CD4-positive, alpha-beta T cell treated with Interferon alpha-2 for 1 hour (primary cell): ENCODE measurements at places on chromosomes 13 and 19.

GRCh38 chr13:34555988-34556387 lies 386.1 kb upstream of the NBEA start:
- DNase-seq: no peak

DNA sequence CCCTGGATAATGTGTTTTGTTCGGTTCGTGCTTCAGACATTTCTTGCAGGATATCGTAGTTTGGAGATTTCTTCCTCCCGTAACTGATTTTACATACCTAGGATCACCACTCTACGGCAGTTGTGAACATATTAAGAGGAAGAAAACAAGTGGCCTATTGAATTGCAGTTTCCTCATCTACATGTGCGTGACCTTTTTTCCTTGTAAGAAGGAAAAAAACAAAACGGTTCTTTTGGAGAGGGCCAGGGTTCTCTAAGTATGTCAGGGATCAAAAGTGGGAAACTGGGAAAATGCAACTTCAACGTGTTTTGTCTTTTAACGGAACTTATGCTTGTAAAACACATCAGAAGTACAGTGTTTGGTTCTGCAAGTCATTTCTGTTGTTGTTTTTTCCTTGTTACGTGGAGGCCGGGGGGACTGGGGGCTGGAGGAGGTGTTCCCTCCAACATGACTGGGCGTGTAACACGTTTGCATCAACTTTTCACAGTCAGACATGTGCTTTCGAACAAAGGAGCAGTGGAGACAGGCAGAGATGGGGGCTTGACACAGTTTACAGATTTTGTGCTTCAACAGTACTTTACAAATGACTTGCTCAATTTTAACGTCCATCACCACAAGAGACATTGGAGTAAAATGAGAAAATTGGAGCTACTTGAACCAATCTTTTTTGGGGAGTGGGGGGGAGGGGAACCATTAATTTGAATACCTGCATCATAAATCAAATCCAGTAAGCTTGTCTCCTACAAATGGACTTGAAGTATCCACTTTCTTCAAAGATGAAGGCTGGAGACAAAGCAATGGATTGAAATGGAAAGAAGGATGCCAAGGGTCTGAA lies 3.8 kb downstream of the ZC3H4 start:
- DNase-seq: peak; percentile 55

DNA sequence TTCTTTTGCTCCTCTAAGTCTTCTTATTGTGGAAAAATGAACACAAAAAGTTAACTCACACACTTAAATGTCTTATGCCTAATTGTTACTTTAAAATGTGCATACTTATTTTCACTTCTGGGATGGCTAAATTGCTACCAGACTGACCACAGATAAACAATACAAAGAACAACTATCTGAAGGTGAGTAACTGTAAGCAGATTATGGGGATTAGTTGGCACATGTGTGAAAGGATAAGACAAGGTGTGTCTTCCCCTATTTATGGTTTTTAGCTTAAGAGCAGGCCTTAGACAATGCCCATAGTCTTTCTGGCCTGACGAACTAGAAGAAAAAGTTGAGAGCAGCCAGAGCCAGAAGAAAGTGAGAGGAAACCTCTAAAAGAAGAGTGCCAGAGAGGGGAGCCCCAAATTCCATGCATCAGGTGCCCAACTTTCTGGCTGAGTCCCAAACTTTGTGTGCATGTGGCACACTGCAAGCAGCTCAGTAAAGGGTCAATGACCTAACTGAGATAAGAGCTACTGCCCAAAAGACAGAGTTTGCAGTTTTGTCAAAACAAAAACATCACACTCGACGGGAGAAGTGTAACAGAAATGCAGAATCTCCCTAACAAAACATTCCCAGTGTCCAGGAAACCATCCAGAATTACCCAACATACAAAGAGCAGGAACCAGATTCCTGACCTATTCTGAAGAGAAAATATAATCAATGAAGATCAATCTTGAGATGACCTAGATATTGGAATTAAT lies 375.4 kb downstream of the KCNRG start:
- no peak for DNase-seq

- no peak for DNase-seq
Measured at GRCh38 chr13:112809332-112810315, 119.8 kb downstream of the ATP11A start.

DNA sequence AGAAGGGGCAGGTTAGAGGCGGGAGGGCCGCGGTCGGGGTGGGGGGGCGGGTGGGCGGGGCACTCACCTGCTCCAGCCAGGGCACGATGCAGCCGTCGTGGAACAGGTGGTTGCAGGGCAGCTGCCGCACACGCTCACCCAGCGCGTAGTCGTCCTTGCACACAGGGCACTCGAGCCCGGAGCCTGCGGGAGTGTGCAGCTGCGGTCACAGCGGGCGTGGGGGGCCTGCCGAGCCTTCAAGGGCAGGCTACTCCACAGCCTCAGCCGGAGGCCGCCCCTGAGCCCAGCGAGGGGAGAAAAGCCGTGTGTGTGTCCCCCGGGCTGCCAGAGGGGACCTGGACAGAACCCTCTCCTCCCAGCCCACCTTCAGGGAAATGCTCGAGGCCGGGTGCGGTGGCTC lies 8.6 kb downstream of the FGF22 start:
- DNase-seq: no peak

DNA sequence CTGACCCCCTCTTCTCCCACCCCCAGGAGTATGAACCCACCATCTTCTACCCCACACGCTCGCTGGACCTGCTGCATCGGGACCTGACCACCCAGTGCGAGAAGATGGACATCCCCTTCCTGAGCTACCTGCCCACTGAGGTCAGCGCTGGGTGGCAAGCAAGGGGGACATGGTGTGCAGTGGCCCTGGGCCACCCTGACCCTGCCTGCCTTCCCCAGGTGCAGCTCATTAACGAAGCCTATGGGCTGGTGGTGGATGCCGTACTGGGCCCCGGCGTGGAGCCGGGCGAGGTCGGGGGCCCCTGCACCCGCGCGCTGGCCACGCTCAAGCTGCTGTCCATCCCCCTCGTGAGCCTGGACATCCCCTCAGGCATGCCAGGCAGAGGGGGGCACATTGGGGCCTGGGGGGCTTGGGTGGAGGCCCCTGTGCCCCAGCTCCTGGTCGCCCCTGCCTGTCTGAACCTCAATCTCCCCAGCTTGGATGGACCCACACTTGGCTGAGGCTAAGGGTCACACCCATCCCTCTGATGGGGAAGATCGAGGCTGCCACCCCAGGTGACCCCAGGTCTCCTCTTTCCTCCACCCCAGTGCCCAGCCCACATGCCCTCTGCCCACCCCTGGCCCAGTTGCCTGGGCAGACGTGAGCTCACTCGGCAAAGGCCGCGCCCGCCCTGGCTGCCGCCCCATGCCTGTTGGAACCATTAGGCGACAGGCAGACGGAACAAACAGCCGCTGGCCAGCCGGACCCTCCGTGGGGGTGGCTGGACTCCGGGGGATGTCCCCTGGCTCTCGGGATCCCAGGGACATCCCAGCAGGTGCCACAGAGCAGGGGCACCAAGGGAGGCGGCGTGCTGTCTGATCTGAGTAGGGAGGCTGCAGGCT lies 2.5 kb upstream of the CILP2 start:
- no peak for DNase-seq

GRCh38 chr13:36837354-36838092 lies 18.5 kb downstream of the RFXAP start:
- DNase-seq: no peak

- DNase-seq: no peak
Measured at GRCh38 chr19:35194012-35194984, 34.2 kb downstream of the FAM187B start.

GRCh38 chr13:77345150-77345780 lies 18.4 kb upstream of the MYCBP2 start:
- DNase-seq: no peak

GRCh38 chr13:76991432-76991795 lies 467 bp upstream of the CLN5 start:
- peak; percentile 82 for DNase-seq

GRCh38 chr13:85772367-85772766 lies 26.9 kb downstream of the SLITRK6 start:
- DNase-seq: no peak

- no peak for DNase-seq
Measured at GRCh38 chr19:34974646-34975045, 10.6 kb upstream of the ZNF792 start.

DNA sequence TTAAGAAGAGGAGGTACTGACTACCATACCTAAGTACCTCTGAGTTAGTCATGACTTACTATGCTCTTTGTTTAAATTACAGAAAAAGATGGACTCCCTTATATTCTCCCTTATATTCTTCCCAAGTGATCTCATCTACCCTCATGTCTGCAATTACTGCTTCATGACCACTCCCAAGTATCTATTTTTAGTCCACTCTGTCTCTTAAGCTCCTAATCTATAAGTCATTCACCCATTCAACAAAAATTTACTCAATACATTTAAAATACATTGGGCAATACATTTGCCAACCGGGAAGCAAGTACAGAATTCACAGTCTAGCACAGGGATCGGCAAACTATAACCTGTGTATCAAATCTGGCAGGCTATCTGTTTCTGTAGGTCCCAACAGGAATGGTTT lies 42.6 kb downstream of the KPNA3 start:
- no peak for DNase-seq

DNA sequence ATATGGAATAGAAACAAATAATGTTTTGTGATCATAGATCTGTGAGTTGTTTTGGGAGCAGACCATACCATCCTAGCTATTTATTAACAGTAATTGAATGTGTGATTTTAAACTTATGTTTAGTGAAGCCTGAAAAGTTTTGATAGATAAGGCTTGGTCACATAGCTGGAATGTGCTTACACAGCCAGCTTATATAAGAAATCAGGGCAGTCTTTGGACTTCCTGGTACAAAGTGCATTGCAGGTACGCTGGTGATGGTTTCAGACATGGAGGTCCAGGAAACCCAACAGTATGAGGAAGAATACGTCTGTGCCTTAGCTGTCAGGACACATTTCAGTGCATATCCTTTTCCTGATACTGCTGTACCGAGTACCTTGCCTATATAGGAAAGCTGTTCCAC lies 2316.2 kb upstream of the PCDH20 start:
- no peak for DNase-seq

GRCh38 chr19:35224681-35225571 lies 3.6 kb downstream of the FAM187B start:
- DNase-seq: peak; percentile 33

DNA sequence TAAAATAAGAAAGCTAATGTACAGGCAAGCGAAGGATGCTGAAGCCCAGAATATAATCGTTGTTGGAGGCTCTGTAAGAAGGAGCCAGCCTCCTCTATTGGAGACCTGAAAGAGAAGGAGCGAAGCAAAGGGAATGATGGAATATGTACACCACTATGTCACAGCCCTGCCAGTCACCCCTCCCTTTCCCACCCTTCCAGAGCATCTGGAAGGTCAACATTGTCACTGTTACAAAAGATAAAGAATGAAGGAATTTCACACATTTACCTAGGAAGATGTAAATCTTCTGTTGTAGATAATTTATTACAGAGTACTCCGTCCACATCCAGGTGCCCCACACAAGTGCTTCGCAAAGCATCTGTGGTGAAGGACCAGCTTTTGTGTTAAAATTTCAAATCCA lies 39.7 kb upstream of the SACS start:
- no peak for DNase-seq

DNA sequence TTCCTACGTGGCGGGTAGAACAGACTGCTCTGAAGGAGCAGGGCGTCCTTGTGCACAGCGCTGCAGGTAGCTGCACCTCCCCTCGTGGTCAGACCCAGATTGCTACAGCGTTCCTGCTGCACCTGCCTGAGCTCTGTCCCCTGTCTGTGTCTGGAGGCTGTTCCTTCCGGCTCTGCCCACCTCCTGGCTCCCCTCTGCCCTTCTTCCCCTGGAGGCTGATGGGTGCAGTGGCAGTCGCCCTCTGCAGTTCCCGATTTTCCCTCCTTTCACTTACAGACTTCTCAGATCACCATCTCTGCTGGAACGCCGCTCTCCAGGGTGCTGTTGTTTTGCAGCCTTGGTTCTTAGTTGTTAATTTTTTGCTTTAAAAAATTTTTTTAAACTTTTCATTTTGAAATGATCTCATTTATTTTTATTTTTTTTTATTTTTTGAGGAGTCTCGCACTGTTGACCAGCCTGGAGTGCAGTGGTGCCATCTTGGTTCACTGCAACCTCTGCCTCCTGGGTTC lies 53.6 kb downstream of the SMARCA4 start:
- DNase-seq: no peak

DNA sequence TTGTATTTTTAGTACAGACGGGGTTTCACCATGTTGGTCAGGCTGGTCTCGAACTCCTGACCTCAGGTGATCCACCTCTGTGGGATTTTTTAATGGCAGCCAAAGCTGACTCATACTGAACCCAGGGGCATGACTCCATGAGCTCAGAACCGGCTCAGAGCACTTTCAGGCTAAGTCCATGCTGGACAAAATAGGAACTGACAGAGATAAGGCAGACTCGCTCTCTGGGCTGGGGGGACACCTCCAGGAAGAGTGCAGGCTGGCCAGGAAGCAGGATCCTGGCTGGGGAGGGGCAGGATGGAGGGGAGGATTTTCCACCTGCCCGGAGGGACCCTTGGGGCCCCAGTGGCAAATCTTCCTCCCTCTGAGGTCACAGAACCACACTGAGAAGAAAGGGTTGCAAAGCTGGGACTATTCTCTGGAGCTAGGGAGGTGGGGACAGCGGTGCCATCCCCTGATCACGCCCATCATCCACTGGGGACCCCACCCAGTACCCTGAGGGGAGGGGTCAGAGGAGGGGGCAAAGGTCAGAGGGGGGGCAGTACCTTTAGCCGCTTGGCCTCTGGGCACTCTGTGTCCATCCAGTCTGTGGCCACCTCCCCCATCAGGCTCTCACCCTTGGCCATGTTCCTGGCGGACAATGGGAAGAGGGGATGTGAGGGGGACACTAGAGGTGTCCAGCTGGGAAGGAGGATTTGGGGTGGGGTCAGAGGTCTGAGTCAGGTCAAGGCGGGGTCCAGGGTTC lies 31.1 kb downstream of the NOTCH3 start:
- DNase-seq: no peak

- peak; percentile 92 for DNase-seq
Measured at GRCh38 chr19:20565321-20566018, at the start of gene ZNF737. Gene ZNF737, minus strand, starts transcription at chr19:20565781. Its CDS starts 141 bp downstream, at chr19:20565640.

- peak; percentile 100 for DNase-seq
Measured at GRCh38 chr19:49085020-49085867, at the start of gene SNRNP70. Gene SNRNP70, plus strand, starts transcription at chr19:49085451. Its CDS starts 964 bp downstream, at chr19:49086415.

GRCh38 chr13:95129004-95129403 lies 172.2 kb downstream of the ABCC4 start:
- no peak for DNase-seq
